ENCODE measurements at places on chromosomes 4 and X.

- no peak for DNase-seq
These were observed 50.5 kb upstream of the GUCY1A1 start for GRCh38 chr4:155616117-155616516.

DNA sequence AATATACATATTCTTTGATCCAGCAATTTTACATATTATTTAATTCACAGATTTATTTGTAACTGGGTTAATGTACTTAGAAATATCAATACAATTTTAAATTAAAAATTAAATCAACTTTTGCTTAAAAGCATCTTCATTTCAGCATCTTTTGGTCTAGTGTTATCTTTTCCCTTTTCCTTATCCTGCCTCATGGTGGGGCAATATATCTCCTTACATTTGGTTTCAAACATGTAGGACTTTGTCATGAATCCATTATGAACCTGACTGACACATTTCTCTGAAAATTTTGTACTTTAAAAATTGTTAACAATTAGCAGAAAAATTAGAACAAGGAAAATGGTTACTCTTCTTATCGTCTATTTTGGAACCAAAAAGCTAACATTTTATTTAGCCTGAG is 42.8 kb upstream of the ANK2 start:
- no peak for DNase-seq

DNA sequence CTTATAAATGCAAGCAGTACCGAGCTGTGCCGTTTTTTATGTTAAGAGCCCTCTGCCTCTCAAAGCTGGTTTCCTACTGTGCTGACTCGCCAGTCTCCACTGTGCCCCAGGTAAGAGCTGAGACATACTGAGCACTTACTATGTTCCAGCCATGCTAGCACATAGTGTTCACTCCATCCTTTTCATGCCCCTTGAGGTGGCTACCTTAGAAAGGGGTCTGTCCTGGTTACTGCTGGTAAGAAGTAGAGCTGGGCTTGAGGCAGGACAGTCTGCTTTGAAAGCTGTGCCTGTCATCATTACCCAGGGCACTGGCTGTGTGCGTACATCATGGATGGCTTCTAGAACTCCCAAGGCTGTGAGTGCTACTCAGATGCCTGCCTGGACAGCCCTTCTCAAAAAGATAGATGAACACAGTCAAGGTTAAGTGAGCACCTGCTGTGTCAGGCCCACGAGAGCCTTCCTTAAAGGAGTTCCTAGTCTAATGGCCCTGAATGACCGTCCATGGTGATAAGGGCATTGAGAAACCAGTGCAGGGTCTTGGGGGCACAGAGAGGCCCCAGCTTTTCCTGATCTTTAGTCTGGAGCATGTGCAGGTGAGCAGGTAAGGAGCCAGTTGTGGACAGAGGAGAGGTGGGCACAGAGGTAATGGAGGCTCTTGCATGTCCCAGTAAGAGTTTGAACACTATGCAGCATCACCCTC is 1.6 kb downstream of the STK32B start:
- no peak for DNase-seq

GRCh38 chrX:136170139-136170800 is 22.9 kb downstream of the FHL1 start:
- no peak for DNase-seq

DNA sequence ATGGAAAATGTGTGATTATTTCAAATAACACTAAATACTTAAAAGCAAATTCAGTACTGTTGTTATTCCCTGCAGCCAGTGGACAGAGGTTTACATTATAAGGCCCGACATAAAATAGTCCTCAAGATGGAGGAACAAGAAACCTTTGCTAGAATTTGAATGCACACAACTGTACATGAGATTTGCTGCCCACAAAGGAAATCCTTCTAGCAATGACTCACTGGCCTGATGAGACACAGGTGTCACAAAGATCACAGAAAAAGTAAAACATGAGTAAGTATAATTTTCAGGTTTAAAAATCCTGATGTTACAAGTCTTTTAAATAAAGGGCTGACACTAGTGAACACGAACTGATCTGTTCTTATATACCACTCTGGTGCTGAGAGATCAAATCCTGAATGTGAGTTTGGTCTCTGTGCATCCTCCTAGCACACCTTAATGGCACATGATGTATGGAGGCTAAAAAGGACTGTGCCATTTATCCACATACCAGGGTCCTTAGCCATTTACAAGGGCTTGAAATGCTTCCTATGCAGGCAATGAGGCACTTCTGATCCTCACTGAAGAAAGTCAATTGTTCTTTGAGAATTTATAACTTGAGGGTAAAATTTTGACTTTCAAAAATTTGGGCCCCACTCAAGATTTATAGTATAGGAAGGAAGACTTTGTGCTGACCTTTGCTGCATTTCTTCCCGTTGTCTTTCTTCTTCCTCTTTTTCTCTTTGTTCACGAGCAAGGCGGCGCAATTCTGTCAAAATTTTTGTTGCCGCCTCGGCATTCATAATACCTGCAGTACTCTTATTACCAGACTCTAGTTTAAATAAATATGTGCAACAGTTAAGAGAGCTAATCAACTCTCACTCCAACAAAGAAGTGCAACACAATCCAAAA is 23.0 kb downstream of the MAP7D3 start:
- no peak for DNase-seq

- DNase-seq = no peak
These were observed 135.7 kb downstream of the ZNF330 start for GRCh38 chr4:141356321-141356962.

GRCh38 chr4:47519239-47519883 is 34.3 kb downstream of the ATP10D start:
- DNase-seq = peak; percentile 4

- DNase-seq = no peak
These were observed 164.3 kb downstream of the PDHA2 start for GRCh38 chr4:96003951-96004740.

DNA sequence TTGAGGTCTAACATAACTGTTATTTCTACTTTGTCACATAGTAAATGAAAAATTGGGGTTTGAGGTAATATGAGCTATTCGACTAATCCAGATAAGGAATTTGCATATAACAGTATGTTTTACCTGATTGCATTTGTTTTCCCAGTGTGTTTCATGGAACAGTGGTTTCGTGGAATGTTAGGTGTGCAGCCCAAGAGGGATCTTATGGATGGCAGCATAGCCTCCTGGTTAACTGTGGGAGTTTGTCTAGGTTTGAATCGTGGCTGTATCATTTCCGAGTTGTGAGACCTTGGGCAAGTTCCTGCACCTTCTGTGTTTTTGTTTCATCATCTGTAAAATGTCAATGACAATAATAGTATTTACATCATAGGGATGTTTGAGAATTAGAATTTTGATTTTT is 7.9 kb downstream of the BMPR1B start:
- DNase-seq = no peak

DNA sequence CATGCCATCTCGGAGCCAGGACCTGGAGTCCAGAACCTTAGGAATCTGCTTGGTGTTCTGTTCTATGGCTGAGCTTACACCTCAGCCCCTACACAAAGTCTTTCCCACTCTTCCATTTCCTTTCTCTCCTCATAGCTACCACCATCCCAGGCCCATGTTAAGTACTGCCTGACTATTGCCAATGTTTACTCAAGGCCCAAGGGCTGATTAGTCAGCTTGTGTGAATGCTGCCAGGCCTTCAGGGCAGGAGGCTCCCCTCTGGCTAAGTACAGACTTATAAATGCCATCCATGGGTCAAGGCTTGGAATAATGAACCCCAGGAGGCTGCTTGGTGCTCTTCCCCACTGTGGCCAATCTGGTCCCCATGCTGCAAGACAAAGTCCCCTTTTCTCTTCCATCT is 411.6 kb upstream of the MAGEB18 start:
- no peak for DNase-seq

DNA sequence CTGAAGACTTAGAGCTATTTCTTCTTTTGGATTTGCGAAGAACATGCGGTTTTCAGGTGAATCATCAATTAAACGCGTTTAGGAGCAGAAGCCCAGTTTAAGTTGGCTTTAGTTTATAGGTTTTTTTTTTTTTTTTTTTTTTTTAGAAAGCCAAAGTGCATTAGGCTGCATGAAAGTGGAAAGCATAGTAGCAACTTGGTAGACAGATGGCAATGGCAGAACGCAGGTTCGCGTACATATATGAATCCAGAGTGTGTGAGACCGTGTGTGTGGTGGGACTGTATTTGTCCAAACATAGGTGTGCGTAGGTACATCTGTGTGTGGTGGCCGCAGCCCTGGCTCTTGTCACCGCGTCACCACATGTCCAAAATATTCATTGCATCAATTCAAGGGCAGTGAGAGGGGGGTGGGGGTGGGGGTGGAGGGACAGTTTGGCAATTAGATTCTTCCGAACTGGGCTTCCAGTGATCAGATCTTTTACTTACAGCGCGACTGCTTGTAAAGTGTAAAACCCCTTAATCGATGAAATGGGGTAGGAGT is 901 bp downstream of the JADE1 start:
- DNase-seq = no peak

GRCh38 chrX:97065973-97066372 is 182.3 kb downstream of the RPA4 start:
- no peak for DNase-seq

DNA sequence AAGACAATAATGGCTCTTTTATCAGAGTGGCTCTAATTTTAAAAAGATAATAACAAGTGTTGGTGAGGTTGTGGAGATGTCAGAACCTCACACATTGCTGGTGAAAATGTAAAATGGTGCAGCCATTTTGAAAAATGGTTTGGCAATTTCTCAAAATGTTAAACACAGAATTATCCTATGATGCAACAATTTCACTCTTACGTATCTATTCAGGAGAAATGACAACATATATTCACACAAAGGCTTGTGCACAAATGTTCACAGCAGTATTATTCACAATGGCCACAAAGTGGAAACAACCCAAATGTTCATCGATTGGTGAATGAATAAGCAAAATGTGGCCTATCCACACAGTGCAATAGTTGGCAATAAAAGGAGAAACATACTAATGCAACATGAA is 24.7 kb downstream of the ENPP6 start:
- no peak for DNase-seq

DNA sequence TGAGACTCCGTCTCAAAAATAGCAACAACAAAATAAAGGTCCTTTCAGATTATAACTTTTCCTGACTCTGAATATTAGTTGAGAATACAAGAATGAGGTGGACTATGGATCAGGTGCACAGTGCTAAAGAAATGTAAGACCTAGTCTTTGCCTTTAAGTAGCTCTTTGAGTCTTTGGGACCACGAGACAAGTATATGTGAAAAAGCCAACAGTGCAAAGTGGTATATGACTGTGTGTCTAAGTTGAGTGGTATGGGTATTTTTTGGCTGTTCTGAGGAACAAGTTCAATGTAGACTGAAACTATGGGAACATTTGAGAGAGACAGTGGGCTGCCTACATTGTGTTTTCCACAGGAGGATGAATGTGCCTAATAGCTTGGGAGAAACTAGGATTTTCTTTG is 2.8 kb downstream of the GAB1 start:
- no peak for DNase-seq

- DNase-seq = no peak
These were observed 156.3 kb downstream of the SOWAHB start for GRCh38 chr4:76741663-76742020.

- no peak for DNase-seq
These were observed 190.2 kb upstream of the CPEB2 start for GRCh38 chr4:14812101-14812500.

DNA sequence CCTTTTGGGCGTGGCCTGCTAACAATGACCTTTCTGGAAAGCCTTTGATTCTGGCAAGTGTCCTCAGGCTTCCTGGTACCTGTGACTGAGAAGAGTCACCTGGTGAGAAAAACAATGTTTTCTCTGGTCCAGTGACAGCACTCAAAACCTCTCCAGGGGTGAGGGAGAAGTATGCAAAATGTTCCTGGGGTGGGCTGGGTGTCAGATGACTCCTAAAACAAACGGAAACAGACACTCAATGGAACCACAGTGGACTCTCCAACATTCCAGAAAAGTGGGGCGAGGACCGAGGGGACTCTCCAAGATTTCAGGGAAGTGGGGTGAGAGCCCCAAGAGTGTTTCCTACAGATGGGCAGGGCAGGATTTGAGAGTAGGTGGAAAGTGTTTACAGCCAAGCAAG is 69.5 kb downstream of the ANAPC4 start:
- no peak for DNase-seq

DNA sequence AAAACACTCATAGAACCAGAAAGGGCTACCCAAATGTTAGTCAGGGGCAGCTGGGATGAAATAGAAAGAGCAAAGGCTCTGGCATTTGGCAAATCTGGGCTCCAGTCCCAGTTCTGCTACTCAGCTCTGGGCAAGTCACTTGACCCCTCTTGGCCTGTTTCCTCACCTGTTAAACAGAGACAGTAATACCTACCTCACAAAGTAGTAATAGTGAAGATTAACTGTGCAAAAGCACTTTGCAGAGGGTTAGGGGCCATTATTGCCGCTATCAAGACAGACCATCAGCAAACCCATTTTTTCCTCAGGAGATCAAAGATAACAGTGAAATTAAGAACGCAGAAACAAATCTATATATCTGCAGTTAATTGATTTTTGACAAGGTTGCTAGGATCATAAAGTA is 20.6 kb downstream of the ZBTB33 start:
- no peak for DNase-seq

DNA sequence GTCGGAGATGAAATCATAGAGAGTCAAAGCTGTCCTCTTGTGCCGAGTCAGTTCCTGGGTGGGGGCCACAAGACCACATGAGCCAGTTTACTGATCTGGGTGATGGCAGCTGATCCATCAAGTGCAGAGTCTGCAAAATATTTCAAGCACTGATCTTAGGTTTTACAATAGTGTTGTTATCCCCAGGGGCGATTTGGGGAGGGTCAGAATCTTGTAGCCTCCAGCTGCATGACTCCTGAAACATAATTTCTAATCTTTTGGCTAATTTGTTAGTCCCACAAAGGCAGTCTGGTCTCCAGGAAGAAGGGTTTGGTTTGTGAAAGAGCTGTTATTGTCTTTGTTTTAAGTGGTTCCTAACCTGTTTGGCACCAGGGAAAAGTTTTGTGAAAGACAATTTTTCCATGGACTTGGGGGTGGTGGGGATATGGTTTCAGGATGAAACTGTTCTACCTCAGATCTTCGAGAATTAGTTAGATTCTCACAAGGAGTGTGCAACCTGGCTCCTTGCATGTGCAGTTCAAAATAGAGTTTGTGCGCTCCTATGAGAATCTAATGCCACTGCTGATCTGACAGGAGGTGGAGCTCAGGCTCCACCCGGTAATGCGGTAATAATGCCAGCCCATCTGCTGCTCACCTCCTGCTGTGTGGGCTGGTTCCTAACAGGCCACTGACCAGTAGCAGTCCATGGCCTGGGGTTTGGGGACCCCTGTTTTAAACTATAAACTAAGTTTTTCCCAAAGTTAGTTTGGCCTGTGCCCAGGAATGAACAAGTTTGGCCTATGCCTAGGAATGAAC is 29.2 kb downstream of the METAP1 start:
- no peak for DNase-seq

DNA sequence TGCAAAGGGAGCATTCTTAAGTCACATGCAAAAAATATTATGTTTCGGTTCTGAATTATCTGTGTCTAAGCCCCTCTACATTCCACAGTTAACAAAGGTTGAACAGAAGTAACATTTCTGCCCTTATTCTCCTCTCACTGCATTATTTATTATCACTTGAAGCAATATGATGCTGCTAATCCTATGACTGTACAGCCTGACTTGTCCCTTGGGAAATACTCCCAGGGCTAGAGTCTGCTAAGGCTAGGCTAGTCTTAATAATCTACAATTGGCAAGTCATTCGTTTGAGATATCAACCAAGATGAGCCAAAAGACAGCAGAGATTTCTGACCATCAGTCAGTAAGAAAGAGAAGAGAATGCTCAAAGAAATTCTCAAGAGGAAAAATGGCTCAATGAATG is 226.9 kb upstream of the HCCS start:
- DNase-seq = no peak

All from inflammatory macrophage treated with lipopolysaccharide for 4 hours (primary cell).